ENCODE measurements at places on chromosomes 12 and 14.

- DNase-seq: peak; percentile 22
These were observed 18.9 kb downstream of the ARL6IP4 start for GRCh38 chr12:122999196-122999946.

- no peak for DNase-seq
These were observed 97.7 kb downstream of the PPM1A start for GRCh38 chr14:60346706-60347105.

DNA sequence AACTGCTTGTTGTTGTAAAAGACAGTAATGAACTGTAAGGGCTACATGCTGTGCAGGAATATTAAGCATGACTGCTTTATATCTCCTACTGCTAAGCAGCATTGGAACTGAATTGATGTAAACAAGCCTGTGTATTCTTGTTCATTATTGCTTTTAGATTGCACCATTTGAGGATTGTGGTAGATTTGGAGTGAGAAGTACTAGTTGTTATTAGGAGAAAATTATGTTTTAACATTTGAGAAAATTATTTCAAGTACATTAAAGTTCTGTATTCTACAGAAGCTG is 212.7 kb downstream of the ERC1 start:
- DNase-seq: no peak

DNA sequence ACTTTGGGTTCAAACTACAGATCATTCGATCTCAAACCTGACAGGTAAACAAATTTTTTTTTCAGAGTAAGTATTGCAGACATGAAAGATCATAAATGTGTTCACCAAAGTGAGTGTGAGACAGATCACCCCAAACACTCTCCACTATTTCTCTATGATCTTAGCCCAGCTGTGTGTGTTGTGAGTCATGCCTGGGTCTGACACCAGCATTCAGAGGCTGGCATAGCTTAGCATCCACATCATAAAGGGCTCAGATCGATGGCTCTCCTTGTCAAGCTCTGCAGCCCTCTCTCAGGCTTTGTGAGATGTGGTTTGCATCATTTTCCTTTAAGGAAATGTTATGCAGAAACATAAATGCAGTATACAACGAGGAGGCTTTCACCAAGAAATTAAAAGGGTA is 164.9 kb downstream of the ETV6 start:
- DNase-seq: no peak

DNA sequence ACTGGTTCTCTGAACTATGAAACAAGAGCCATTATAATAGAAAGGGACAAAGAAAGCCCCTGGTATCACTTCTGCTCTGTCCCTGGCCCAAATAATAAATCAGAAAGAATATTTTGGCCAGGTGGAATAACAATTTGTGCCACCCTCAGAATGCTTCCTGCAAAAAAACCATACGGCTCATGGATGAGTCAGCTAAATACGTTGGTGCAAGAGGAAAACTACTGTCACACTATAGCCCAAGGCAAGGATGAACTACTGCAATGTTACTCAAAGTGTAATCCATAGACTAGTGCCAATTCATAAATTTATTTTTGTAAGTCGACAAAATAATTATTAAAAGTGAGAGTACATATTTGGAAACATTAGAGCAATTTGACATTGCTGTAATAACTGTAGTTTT is 68.2 kb downstream of the ANKS1B start:
- DNase-seq: no peak

- no peak for DNase-seq
These were observed 567.3 kb downstream of the SLC16A7 start for GRCh38 chr12:60162988-60163720.

- DNase-seq: no peak
These were observed 1.3 kb downstream of the PLEKHG3 start for GRCh38 chr14:64705381-64706118.

DNA sequence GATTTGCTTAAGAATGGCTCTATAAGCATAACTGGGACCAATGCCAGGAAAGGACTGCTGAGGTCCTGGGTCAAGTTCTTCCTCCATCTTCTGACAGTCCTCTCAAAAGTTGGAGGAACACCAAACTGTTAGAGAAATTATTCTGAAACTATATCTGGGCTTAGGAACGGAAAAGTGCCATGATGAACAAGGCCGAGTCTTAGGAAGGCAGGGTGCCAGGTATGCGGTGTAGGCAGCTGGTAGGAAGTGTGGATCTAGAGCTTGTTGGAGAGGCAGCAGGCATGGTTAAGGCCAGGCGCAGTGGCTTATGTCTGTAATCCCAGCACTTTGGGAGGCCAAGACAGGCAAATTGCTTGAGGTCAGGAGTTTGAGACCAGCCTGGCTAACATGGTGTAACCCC is 7.7 kb downstream of the GNPTAB start:
- no peak for DNase-seq

- no peak for DNase-seq
These were observed 4.6 kb upstream of the GSC start for GRCh38 chr14:94774344-94775090.
